Trophoblast cell (in vitro differentiated cells and primary cell): ENCODE measurements at places on chromosomes 5 and 9.
A peak's percentile ranks its signal among the peaks of the same experiment; 100 is the strongest.

- DNase-seq = no peak
These were observed 16.3 kb downstream of the POLR1E start for GRCh38 chr9:37501957-37502596.

DNA sequence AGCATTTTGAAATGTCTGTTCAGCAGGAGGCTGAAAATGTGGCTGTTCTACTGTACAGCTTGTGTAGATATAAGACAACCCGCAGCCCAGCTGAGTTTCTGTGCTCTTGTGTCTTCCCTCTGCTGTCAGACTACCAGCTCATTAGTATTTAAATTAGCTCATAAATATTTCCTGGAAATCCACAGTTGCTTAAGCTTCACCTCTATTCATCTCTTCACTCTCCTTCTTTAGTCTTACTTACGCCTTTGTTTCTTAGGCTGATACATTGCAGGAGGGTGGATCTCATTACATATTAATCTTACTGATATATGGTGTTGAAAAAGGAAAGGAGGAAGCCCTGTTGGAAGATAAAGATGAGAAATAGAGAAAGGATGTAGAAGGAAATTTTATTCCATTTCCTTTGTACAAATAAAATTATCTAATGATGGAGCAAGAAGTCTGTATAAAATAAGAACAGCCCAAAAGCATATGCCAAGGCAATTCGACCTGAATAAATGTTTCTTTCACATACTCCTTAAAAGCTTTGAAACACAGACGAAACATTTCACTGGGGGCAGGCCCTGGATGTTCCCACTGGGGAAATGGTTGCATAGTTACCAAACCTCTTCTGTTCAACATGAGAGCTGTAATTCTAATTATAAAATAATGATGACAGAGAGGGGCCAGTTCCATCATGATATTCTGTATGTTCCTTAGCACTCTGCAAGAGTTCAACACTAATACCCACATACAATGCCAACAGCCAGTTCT lies 111.8 kb upstream of the APC start:
- DNase-seq = no peak

DNA sequence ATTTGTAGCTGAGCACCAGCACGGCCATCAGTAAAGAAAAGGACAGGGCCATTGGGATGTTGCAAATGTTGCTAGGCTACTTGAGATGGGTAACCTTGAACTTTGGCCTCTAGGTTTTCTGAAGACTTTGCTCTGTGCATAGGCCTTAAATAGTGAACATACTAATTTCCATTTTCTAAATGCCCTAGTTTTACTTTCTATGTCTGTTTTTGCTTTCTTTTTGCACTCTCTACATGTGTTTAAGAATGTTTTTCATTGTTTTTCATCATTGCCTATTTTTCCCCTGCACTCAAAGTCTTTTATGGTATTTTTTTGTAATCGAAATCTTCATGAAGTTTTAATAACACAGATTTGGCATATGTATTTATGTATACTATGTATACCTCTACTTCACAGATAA lies at the start of gene IFNA17:
IFNA17 (minus strand) TSS at position 101 of the 400 bp plus-strand sequence; CDS start at position 52, 49 bp downstream.
- DNase-seq = no peak

DNA sequence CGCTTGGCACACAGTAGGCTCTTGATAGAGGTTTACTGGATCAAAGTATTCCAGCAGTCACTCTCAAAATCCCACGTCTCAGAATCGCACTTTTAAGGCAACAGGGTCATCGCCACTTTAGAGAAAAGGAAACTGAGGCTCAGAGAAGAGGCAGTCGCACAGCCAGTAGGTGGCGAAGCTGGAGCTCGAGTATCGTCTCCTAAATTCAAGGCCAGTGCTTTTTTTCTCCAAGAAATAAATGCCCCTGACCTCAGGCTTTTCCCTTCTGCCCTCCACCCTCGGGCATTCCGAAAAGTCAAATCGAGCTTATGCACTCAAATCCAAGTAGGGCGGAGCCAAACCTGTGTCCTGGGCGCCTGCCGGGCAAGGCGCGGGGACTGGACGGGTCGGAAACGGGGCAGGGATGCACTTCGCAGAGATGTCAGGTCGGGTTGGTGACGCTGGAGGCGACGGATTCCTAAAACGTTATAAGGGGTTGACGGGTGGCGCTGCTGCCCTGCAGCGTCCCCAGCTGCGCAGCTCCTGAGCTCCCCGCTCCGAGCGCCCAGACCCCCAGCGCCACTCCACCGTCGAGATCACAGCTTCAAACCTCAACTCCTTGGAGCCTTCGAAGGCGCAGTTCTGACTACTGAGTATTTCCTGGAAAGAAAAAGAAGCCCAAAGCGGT lies 4.7 kb upstream of the FOXB2 start:
- DNase-seq = no peak

- no peak for DNase-seq
These were observed 106.8 kb upstream of the FCN2 start for GRCh38 chr9:134773842-134774241.

DNA sequence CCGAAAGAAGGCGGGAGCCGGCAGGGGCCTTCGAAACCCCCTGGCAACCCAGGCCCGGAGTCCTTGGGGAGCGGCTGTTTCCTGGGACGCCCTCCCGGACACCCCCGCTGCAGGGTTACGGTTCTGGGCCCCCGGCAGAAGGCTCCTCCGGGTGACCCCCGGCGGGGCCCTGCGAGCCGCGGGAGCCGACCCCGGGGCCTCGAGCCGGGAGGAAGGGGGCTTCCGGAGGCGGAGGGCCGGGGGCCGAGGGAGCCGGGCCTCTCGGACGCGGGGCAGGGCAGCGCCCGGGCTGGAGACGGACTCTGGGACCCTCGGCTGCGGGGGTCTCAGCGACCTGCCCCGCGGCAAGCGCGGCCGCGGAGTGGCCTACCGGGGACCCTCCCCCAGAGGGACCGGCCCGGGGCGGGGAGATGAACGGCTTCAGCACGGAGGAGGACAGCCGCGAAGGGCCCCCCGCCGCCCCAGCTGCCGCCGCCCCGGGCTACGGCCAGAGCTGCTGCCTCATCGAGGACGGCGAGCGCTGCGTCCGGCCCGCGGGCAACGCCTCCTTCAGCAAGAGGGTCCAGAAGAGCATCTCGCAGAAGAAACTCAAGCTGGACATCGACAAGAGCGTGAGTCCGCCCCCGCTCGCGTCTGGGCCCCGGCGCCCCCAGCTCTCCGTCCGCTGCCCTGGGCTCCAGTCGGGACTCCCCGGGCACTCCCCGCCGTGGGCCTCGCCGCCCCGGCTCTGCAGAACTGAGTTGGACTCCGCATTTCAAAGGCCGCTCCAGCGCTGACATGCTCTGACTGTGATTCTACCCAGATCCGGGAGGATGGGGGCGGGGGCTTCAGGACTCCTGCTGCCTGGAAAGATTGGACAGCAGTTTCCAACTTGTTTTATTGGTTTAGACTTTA lies 645 bp downstream of the SAP30L start:
- peak; percentile 67 for DNase-seq

DNA sequence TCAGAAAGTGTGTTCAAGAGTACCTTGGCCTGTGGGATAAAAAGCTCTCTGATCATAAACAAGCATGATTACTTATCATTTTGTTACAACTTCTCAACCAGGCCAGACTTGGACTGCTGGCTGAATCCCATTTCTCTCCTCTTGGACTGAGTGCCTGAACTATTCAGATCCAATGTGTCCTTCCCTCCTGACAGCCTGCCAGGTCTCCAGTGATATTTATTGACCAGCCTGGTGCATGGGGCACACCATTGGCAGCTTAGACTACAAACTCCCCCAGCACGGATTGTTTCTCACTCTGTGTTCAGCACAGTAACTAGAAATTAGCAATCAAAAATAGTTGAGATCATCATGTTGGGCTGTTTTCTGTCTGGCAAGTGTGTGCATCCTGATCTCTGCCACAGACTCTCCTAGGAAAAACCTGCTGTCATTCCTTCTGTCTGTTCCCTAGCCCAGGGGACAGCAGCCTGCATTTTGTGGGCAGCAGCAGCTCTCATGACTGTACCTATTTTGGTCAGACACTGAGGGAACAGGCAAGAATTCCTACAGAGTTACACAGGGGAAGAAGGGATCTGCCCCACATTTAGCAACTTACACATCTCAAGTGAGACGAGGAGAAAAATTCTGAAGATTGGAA lies 348.1 kb downstream of the ADAMTS6 start:
- DNase-seq = no peak

DNA sequence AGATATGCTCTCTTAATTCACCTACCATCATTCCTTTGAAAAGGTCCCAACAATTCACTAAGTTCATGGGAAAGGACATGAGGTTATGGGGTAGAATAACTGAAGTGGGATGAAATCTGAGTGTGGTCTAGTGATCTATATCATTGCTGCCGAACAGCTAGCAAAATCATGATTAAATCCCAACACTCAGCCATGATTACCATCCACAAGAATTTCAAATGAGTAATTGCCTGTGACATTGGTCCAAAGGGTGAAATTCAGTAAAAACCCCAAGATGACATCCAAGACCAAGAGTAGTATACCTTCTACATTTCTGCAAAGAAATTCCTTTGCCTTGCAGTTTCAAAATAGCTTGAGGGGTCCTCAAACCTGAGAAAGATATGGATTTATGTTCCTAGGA lies 225.6 kb downstream of the SPOCK1 start:
- DNase-seq = no peak

DNA sequence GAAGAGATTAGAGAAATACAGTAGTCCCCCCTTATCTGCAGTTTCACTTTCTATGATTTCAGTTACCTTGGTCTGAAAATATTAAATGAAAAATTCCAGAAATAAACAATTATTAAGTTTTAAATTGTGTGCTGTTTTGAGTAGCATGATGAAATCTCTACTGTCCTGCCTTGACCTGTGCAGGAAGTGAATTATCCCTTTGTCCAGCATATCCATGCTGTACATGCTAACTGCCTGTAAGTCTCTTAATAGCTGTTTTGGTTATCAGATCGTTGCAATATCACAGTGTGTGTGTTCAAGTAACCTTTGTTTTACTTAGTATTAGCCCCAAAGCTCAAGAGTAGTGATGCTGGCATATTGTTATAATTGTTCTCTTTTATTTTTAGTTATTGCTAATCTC lies 11.2 kb upstream of the JAK2 start:
- peak; percentile 62 for DNase-seq

- no peak for DNase-seq
These were observed 6.0 kb downstream of the OLFML2A start for GRCh38 chr9:124782661-124783574.

DNA sequence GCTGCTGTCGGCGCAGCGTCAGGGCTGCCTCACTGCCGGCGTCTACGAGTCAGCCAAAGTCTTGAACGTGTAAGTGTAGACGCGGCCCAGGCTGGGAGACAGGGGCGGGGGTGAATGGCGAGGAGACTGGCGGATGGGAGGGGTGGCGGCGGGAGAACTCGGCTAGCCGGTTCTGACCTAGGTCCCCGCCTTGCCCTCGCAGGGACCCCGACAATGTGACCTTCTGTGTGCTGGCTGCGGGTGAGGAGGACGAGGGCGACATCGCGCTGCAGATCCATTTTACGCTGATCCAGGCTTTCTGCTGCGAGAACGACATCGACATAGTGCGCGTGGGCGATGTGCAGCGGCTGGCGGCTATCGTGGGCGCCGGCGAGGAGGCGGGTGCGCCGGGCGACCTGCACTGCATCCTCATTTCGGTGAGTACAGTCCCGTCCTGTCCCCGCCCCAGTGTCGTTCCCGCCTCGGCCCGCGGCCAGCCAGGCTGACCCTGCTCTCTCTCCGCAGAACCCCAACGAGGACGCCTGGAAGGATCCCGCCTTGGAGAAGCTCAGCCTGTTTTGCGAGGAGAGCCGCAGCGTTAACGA lies 745 bp downstream of the GADD45G start:
- DNase-seq = peak; percentile 64

GRCh38 chr5:57575839-57576238 lies 93.2 kb upstream of the ACTBL2 start:
- DNase-seq = no peak

DNA sequence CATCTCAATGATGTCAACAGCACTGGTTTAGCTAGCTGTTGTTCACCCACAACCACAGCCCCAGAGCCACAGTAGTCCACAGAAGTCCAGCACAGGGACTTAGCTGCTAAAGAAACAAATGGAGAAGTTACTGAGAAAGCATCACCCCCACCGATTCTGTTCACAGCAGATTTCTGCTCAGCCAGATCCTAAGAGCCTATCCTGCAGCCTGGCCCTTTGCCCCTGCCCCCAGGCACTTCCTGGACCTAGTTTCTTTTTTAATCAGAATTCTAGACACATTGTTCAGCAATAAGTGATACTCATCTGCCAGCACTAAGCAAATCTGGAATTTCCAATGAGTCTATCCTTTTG lies 7.4 kb downstream of the B4GALT1 start:
- DNase-seq = peak; percentile 83

- DNase-seq = no peak
These were observed 116.1 kb upstream of the CXCL14 start for GRCh38 chr5:135694906-135695305.

DNA sequence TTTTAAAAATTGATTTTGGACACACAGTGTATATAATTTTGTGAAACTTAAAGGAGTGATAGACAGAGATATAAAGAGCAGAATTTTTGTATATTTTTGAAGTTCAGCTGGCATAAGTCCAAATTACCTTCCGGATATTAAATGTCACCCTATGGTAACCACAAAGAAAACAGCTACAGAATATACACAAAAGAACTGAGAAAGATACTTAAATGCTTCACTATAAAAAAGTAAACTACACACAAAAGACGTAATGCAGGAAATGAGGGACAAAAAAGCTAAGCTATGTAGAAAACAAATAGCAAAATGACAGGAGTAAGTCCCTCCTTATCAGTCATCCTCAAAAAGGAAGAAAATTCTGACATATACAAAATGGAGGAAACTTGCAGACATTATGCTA lies 29.4 kb downstream of the HACD4 start:
- DNase-seq = no peak

- peak; percentile 13 for DNase-seq
These were observed 234.2 kb downstream of the SYK start for GRCh38 chr9:91035825-91036208.

- peak; percentile 29 for DNase-seq
These were observed at the start of gene TENT4A for GRCh38 chr5:6713274-6714225. TSS of gene TENT4A (plus strand) at chr5:6713432. CDS start at chr5:6713984, 552 bp downstream.

- DNase-seq = peak; percentile 94
These were observed 90.1 kb downstream of the CRB2 start for GRCh38 chr9:123445981-123446610.

- DNase-seq = peak; percentile 51
These were observed 32.7 kb upstream of the SPARC start for GRCh38 chr5:151719228-151720000.

DNA sequence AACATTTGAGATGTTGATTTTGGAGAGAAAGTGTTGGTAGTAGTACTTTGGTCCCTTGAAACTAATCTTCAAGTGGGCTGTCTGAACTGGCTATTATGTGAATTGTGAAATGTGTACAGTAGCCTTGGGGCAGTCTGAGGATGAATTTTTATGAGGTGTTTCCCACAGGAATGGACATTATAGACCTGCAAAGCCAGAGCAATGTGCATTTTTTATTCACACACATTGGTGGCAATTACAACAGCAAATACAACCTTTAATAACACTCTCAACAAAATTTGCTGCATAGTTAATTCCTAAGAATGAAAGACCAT lies 147.0 kb downstream of the PAM start:
- DNase-seq = no peak

DNA sequence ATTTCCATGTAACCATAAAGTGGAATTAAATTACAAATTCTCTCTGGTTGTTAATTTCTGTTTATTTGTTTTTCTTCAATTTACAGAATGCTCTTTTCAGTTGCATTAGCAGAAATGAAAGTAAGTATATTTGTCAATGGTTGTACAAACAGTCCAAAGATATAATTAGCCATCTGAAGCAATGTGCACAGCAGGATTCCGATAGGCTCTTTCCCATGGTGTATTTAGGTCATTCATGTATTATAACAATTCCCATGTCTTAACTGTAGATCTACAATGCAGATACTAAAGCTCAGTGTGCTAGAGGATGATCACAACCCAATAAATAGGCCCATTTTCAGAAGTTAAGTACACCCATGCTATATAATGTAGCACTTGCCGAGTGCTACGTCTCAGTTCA lies 43.8 kb downstream of the RECK start:
- DNase-seq = no peak
